ENCODE measurements at places on chromosomes 2 and 18. TPM values are rescaled to one million over a fixed set of nuclear protein-coding genes. Genes with fewer than 3 reads are reported as not detected.

The GYPC gene
- 143 TPM for total RNA-seq

The LIPG gene
- 0.71 TPM for total RNA-seq

The PCGF1 gene
- 21.7 TPM for total RNA-seq

The PAIP2B gene
- 3.0 TPM for total RNA-seq

The TRABD2A gene
- 42.2 TPM for total RNA-seq

The AGXT gene
- total RNA-seq, result not detected

The TGFBRAP1 gene
- 20.0 TPM for total RNA-seq

The SPP2 gene
- not detected for total RNA-seq

The ACMSD gene
- not detected for total RNA-seq

The PRKCE gene
- total RNA-seq, result 9.0 TPM

The CDK5R2 gene
- total RNA-seq, result not detected

The CCDC141 gene
- 4.3 TPM for total RNA-seq

The SAG gene
- not detected for total RNA-seq

The OSBPL1A gene
- 2.9 TPM for total RNA-seq

The TUBA4B gene
- total RNA-seq, result not detected

The NEU4 gene
- 0.76 TPM for total RNA-seq

The GREB1 gene
- 0.57 TPM for total RNA-seq

The NEU2 gene
- total RNA-seq, result not detected

The GPR55 gene
- 4.0 TPM for total RNA-seq

The ZNF519 gene
- 16.3 TPM for total RNA-seq

The DSEL gene
- total RNA-seq, result 0.04 TPM

The NYAP2 gene
- not detected for total RNA-seq

The KCNG2 gene
- total RNA-seq, result not detected

All from activated CD4-positive, alpha-beta T cell treated with anti-CD3 and anti-CD28 coated beads for 36 hours (primary cell).